Ovary (tissue), 10 donors: ENCODE measurements at places on chromosomes 11 and 22. TPM values are rescaled to one million over a fixed set of nuclear protein-coding genes. Genes with fewer than 3 reads are reported as not detected.

The OR52E6 gene
- not detected for total RNA-seq

The LRRC56 gene
- total RNA-seq, result 1.5 TPM

The RASD2 gene
- total RNA-seq, result 2.8 TPM

The CCDC116 gene
- 0.48 TPM for total RNA-seq

The BRSK2 gene
- total RNA-seq, result 0.46 TPM

The B3GAT1 gene
- 0.18 TPM for total RNA-seq

The PANX2 gene
- 2.3 TPM for total RNA-seq

The CREB3L1 gene
- 15.4 TPM for total RNA-seq

The SCYL1 gene
- 86.6 TPM for total RNA-seq

The CRACR2B gene
- total RNA-seq, result 1.2 TPM

The FGF4 gene
- not detected for total RNA-seq

The CHEK1 gene
- 3.2 TPM for total RNA-seq

The GAS2 gene
- total RNA-seq, result 3.4 TPM

The FKBP2 gene
- total RNA-seq, result 72.5 TPM

The CDPF1 gene
- 14.9 TPM for total RNA-seq

The UPB1 gene
- total RNA-seq, result not detected

The TMEM191C gene
- total RNA-seq, result 1.0 TPM

The KCNC1 gene
- total RNA-seq, result not detected

The SAA4 gene
- total RNA-seq, result not detected

The PHOX2A gene
- not detected for total RNA-seq

The GPHA2 gene
- total RNA-seq, result not detected

The CTSD gene
- total RNA-seq, result 191 TPM

The GVQW3 gene
- 3.4 TPM for total RNA-seq

The DDX25 gene
- 0.23 TPM for total RNA-seq

The LDHAL6A gene
- total RNA-seq, result 0.61 TPM

The KCNJ4 gene
- not detected for total RNA-seq

The PAMR1 gene
- 7.0 TPM for total RNA-seq

The NUCB2 gene
- 50.7 TPM for total RNA-seq

The SMIM35 gene
- not detected for total RNA-seq

The DCUN1D5 gene
- total RNA-seq, result 31.6 TPM

The OR56A1 gene
- not detected for total RNA-seq

The OMP gene
- 1.3 TPM for total RNA-seq

The NXPE1 gene
- total RNA-seq, result not detected

The C11orf97 gene
- 14.0 TPM for total RNA-seq

The CARD16 gene
- 10.5 TPM for total RNA-seq

The NECTIN1 gene
- 7.7 TPM for total RNA-seq

The MACROD1 gene
- 44.3 TPM for total RNA-seq

The CCDC73 gene
- 1.1 TPM for total RNA-seq

The ENTHD1 gene
- total RNA-seq, result not detected

The CASP5 gene
- not detected for total RNA-seq

The ABCC8 gene
- not detected for total RNA-seq

The CDHR5 gene
- total RNA-seq, result not detected

The VWA5A gene
- 18.5 TPM for total RNA-seq

The BDNF gene
- not detected for total RNA-seq

The DRICH1 gene
- not detected for total RNA-seq

The PHF21B gene
- 8.2 TPM for total RNA-seq

The PHLDA2 gene
- total RNA-seq, result 0.84 TPM

The FGF3 gene
- total RNA-seq, result not detected

The DBX1 gene
- not detected for total RNA-seq

The APOL5 gene
- not detected for total RNA-seq

The CSKMT gene
- total RNA-seq, result 29.9 TPM

The NTM gene
- not detected for total RNA-seq
